ENCODE measurements at places on chromosomes 12 and 14.

GRCh38 chr12:123150275-123150743, 581 bp downstream of the PITPNM2 start:
- no peak for DNase-seq

- no peak for DNase-seq
Measured at GRCh38 chr12:67025543-67026114, 243.5 kb upstream of the CAND1 start.

- no peak for DNase-seq
Measured at GRCh38 chr12:98698603-98699463, 53.7 kb downstream of the APAF1 start.

DNA sequence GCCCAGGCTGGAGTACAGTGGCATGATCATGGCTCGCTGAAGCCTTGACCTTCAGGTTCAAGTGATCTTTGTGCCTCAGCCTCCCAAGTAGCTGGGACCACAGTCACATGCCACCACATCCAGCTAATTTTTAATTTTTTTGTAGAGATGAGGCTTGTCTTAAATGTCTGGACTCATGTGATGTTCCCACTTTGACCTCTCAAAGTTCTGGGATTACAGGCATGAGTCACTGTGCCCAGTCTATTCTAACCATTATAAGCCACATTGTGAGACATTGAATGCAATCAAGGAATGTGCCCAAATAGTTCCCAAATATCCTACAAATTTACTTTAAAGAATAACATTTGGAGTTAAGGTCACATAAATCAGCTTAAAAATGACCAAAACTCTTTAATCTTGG, 130.7 kb upstream of the ARID2 start:
- DNase-seq, result no peak

GRCh38 chr12:13169272-13169671, 27.3 kb upstream of the EMP1 start:
- no peak for DNase-seq

GRCh38 chr14:53526200-53526599, 373.1 kb upstream of the DDHD1 start:
- no peak for DNase-seq

DNA sequence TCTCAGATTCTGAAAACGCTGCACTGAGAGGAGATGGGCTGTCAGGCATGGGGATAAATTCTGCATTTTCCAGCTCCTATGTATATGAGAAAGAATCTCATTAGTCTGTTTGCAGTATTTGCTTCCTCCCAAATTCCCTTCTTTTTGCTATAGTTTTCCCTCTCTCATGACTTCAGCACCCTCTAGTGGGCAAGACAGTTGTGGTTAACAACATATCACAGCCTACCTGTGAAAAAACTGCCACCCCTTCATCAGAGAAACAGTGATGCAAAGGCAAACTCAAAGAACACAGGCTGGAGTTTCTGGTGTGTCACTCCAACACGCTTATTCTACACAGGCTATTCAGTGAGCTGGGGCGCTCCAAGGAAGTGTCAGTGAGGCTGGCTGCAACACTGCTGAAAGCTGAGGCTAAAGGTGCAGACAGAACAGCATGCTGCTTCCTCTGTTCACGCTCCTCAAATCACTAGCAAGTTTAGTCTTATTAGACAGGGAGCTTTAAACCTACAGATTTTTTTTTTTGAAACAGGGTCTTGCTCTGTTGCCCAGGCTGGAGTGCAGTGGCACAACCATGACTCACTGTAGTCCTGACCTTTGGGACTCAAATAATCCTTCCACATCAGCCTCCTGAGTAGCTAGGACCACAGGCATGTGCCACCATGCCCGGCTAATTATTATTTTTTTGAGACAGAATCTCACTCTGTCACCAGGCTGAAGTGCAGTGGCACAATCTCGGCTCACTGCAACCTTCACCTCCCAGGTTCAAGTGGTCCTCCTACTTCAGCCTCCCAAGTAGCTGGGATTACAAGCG, 19.3 kb downstream of the ZC2HC1C start:
- no peak for DNase-seq

DNA sequence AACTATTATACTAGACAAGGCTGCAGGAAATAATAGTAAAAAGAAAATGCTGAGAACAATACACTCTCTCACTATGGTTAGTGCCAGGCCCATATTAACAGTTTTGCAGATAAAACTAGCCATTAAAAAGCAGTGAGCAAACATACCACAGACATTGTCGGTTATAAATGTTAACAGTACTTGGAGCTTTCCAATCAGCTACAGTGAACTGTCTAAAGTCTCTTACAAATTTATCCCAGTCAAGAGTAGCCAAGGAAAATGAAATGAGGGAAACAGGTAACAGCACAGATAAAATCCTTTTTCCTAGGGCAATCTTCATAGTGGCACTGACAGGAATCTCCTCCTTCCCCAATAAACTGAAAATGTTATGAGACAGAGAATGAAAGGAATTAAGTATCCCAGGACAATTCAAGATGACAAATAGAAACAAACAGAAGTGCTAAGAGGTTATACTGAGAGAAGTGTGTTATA, 30.8 kb downstream of the PAWR start:
- DNase-seq, result no peak

- no peak for DNase-seq
Measured at GRCh38 chr12:894226-894625, 55.3 kb downstream of the RAD52 start.

DNA sequence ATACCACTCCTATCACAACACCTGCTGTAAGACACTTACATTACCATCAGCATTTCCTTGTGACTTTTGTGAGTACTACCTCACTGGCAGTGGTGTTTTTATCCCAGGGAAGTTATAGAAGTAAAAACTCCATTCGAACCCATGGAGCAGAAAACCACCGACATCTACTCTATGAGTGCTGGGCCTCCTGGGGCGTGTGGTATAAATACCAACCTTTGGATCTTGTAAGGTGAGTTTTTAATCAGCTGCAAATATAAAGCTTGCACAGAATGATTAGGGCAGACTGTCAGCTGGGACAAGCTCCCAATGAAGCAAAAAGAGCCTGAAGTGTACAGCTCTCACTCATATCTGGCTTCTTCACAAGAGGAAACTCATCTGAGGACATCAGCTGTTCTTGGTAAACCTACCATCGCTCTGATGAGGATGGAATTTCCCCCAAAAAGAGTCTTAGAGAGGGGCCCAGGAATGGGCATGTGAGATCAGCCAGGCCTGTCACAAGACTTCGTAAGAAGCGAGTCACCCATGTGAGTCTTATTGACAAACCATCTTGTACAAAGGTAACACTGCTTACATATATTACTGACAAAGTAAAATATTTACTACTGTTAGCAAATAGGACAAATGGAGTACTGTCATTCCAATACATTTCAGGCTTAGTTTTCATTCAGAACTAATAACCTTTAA, 170.0 kb downstream of the SLC5A8 start:
- DNase-seq, result no peak

DNA sequence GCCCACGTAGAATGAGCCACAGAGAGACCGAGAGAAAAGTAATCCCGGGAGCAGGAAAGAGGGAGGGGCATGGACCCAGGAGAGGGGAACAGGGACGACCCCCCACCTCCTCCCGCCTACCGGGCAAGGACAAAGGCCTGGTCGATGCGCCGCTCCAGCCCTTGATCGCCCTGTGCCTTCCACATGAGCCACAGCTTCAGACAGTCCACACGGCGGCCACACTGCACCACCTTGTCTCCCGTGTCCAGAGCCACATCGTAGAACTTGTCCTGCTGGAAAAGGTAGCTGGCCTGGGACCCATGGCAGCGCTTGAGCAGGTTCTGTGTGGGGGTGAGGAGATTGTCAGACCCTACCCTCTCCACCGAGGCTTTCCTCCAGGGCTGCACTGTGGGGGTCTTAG, 20.5 kb upstream of the ZNF740 start:
- no peak for DNase-seq
